Effector CD4-positive, alpha-beta T cell (primary cell): ENCODE measurements at places on chromosomes 1 and 21.

- no peak for DNase-seq
Observed at GRCh38 chr1:232628335-232629249, 1.3 kb downstream of the SIPA1L2 start.

DNA sequence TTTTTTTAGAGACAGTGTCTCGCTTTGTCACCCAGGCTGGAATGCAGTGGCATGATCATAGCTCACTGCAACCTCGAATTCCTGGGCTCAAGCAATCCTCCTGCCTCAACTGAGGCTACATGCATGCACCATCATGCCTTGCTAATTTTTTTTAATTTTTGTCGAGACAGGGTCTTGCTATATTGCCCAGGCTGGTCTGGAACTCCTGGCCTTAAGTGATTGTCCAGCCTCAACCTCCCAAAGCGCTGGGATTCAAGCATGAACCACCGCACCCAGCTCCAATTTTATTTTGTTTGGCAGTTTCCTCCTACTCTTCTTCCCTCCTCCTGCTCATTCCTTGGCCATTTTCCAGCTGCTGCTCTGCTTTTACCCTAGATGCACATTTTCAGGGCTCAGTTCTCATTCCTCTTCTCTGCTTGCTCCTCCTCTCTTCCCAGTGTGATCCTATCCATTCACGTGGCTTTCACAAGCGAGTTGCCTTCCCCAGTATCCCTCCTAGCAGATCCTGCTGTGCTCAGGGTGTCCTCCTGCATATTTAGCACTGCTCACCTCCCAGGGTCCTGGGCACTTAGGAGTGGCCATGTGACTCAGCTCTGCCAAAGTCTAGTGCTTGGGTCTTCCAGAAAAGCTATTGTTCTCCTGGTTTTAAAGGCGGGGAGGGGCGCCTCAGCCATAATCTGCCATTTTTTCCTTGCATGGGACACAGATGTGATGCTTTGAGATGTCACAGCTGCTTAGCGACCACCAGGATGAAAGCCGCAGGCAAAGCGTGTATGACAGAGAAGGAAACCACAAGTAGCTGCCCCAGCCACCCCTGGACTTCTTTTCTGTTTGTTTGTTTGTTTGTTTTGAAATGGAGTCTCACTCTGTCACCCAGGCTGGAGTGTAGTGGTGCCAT lies 33.7 kb downstream of the PSEN2 start:
- no peak for DNase-seq

DNA sequence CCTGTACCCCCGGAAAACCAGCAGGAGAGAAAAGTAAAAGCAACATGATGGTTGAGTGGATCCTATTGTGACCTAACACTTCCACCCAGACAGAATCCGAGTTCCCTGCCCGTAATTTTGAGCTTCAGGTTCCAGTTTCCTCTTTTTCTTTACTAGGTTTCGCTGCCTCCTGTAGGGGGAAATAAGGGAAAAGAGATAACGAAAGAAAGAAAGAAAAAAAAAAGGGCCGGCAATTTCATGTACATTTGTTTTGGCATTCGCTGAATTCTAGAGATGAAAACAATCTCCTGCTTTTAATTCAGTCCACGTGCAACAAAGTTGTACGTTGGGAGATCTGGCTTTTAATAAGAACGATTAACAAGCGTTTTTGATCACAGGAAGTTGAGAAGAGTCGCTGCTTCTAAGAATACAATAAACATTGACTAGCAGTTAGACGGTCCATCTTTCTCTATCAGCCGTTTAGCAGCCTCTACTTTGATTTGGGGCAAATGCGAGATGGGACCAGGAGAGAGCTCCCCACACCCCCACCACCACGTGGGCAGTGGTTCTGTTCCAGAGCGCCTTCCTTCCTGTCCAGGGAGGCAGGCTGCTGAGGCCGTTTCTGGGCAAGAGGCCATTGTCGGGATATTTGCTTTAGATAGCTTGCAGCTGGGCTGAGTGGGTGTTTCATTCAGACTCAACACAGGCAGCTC lies 155.9 kb upstream of the RUNX1 start:
- DNase-seq, result no peak

DNA sequence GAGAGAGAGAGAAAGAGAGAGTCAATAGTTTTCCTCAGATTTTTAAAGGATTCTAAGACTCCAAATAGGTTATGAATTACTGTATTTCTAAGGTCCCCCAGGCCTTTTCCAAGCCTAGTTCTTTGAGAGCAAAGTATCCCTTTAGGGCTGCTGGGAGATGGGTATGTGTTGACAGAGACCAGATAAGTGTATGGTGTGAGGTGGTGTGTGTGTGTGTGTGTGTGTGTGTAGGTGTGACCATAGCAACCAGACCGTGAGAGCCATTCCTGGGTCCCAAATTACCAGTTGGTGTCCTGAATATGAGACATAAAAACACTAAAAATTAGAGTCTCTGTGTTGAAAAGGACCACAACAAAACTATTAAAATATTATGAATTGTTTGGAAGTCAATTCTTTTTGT lies 41.7 kb upstream of the DNAJC6 start:
- DNase-seq, result no peak

DNA sequence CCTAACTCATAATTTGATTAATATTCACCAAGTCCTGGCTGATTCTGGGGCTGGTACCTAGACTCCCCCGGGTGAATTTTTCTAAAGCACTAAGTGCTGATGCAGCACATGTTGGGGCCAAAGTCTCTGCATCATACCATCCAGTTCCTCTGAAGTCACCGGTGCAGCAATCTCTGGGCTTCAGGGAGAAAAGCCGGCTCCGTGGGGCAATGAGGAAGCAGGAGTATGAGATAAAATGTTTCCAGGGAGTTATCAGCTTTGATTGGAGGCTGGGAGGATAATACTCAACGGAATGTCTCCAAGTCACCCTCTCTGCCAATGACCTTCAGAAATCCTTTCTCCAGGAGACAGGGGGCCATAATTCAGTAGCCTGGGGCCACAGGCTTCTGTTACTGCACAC lies 1.2 kb downstream of the FCAMR start:
- DNase-seq, result no peak

DNA sequence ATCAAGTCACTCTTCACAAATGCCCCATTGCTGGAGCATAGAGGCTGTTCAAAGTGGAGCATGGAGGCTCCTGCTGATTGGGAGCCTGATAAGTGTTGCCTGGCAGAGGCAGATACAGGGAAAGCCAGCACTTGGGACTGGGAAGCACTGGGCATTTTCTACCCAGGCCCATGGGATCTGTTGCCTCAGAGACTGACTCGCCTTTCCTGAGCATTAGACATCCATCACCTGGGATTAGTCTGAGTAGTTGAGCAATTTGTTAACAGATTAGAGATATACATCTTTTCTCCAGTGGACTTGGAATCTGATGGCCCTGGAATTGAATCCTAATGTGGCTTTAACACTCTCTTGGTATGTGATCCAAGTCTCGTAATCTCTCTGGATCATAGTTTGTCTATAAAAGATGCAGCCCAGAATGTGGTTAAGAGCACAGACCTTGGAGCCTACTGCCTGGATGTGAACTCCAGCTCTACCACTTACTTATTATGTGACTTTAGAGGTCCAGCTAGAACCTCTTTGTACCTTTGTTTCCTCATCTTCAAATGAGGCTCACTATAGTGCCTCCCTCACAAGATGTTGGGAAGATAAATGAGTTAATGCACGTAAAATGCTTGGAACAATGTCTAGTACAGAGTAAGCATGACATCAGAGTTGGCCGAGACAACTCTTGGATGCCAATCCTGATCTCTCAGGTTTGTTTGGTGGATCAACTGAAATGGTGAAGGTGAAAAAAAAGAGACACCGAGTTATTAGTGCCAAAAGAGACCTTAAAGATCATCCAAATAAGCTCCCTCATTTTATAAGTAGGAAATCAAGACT lies 38.3 kb upstream of the NRDC start:
- DNase-seq, result no peak

- no peak for DNase-seq
Observed at GRCh38 chr21:30962013-30962412, 76.3 kb downstream of the KRTAP19-8 start.
